ENCODE measurements at places on chromosomes 7 and 10. TPM values are rescaled to one million over a fixed set of nuclear protein-coding genes. Genes with fewer than 3 reads are reported as not detected.
A peak's percentile ranks its signal among the peaks of the same experiment; 100 is the strongest.

- DNase-seq = no peak
These were observed 222.3 kb downstream of the SNX10 start for GRCh38 chr7:26513948-26514347.

GIMAP1 gene
- total RNA-seq = 12.4 TPM

DLX5 gene
- total RNA-seq = not detected

- DNase-seq = peak; percentile 35
These were observed 105.7 kb downstream of the GRB10 start for GRCh38 chr7:50676740-50677637.

GRCh38 chr7:151058781-151059366, 515 bp upstream of the SLC4A2 start:
- DNase-seq = no peak

PRSS1 gene
- total RNA-seq = not detected

All from activated CD8-positive, alpha-beta memory T cell treated with anti-CD3 and anti-CD28 coated beads, Interleukin-2, amount 10 ng/mL, durations not matched to agents 7 days and 5 days (primary cell).